ENCODE measurements at places on chromosomes 16 and 17.

DNA sequence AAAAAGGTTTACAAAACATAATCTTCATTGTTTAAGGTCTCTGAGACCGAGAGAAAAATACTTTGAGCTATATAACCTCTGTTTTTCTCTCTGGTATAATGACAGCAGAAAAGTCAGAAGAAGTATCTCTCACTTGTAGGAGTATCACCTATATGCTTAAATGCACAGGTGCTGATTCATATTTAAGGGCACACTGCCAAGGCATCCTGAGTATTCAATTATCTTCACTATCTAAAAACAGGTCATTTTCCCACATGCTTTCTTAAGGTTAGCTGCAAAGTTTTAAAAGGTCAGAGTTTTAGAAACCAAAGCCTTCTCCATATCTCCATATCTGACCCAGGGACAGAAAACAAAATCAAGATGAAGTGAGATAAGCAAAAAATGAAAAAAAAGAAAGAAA, 99.3 kb upstream of the C17orf78 start:
- DNase-seq, result no peak

GRCh38 chr17:14780097-14780651, 479.3 kb downstream of the HS3ST3B1 start:
- DNase-seq, result no peak

- DNase-seq, result no peak
Measured at GRCh38 chr16:57537581-57538234, 1.3 kb upstream of the CCDC102A start.

DNA sequence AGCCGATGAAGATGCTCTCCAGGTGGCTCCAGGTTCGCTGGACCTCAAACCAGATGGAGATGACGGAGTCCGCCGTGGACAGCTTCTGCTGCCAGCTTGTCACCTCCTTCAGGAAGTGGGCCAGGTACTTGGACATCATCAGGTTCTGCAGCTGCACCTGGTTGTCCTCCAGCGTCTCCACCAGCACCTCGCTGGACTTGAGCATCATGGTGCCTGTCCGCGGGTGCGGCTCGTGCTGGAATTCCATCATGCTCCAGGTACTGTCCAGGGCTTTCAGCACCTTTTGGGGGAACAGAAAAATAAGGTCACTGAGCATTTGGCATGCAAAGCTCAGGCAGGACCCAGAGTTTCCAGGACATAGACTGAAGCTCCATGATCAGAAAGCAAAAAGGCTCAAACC, 69.7 kb downstream of the DNAH17 start:
- DNase-seq, result no peak

DNA sequence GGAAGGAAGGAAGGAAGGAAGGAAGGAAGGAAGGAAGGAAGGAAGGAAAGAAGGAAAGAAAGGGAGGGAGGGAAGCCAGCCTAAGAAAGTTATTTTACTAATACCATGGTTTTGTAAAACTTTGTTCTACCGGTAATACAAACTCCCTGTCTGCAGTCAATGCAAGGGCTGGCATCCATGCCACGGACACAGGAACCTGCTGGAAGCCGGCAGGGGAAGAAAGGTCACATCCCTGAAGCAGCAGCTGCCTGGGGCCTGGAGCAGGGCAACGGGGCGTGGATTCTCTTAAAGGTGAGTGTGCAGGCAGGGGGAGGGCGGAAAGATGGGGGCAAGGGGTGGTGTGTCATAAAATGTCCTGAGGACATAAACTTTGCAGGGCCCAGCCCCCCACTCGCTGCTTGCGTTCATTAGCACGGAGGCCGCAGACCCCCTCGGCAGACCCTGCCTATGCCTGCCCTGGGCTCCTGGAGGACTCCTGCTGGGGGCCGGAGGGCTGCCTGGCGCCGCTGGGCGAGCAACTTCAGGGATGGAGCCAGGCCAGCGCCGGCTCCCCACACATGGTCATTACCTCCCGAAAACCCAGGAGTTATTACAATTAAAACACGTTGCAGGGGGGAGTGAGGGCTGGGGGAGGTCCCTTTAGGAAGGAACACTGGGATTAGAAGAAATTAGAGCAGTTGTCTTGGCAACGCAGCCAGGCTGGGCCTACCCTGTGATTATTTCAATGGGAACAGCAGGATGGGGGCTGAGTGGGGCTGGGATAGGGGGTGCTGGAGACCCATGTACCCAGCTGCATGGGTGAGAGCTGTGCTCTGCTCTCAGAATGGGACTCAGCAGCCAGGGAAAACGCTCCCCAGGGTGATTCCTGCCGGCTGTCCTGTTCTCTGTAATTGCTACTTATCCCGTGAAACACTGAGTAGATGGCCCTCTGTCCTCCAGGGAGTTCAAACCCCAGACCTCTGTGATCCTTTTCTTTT, 257.9 kb downstream of the SOX9 start:
- no peak for DNase-seq

- DNase-seq, result no peak
Measured at GRCh38 chr16:14035092-14035491, 36.0 kb upstream of the MRTFB start.

- DNase-seq, result no peak
Measured at GRCh38 chr17:51860954-51861561, 297.5 kb downstream of the CA10 start.

DNA sequence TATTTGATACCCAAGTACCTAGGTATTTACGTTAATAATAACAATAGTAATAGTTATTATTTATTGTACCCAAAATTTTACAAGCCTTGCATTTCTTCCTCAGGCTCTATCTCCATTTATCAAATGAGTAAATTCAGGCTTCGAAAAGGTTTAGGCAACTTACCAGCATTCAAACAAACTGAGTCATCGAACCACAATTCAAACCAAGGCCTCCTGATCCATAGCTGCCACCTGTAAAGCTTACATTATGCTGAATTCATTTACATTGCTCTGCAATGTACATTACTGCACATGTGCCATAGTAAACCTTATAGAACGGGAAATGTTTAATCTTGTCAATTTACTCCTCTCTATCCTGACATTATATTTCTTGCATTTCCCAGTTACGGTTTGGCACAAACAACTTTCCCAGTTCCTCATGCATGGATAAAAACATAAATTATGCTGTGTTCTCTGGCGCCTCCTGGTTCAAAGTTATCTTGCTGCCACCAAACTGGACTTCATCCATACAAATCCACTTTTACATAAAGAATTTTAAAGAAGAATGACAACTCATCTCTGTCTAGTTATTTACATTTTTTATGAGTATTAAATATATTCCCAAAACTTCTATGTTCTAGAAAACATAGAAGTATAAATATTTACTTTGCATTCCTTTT, 360.6 kb upstream of the SOX9 start:
- DNase-seq, result no peak

- no peak for DNase-seq
Measured at GRCh38 chr17:45871718-45872117, 22.6 kb upstream of the MAPT start.

GRCh38 chr17:78266771-78267170, 35.3 kb downstream of the TMEM235 start:
- no peak for DNase-seq

DNA sequence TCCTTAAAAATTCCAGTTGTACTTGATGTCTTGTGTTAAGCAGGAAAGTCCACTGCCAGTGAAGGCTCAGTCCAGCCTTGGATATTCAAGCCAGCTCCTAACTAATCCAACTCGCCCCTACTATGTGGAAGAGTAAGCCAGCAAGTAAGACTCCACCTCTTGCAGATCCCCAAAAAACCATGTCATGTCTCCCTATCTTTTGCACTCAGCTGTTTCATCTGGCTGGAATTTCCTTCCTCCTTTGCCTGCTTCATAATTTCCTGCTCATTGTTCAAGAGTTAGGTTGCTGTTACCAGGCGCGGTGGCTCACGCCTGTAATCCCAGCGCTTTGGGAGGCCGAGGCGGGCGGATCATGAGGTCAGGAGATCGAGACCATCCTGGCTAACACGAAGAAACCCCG, 37.8 kb downstream of the RBBP6 start:
- no peak for DNase-seq

GRCh38 chr17:68356949-68357455, 65.7 kb downstream of the ARSG start:
- no peak for DNase-seq

DNA sequence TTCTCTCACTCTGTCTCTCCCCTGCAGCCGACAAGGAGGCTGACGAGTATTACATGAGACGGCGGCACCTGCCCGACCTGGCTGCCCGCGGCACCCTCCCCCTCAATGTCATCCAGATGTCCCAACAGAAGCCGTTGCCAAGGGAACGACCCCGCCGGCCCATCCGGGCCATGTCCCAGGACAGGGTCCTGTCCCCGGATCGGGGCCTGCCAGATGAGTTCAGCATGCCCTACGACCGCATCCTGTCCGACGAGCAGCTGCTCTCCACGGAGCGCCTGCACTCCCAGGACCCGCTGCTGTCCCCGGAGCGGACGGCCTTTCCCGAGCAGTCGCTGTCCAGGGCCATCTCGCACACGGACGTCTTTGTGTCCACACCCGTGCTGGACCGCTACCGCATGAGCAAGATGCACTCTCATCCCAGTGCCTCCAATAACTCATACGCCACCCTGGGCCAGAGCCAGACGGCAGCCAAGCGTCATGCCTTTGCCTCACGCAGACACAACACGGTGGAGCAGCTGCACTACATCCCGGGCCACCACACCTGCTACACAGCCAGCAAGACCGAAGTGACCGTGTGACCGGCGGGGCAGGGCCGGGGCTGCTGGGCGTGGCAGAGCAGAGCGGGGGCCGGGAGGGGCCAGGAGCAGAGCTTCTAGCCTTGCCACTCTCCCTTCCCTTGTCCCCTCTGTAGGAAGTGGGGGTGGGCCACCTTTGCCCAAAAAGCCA, 40.4 kb upstream of the DNAH9 start:
- DNase-seq, result no peak

GRCh38 chr17:57999496-58000017, 7.5 kb downstream of the SRSF1 start:
- no peak for DNase-seq

- no peak for DNase-seq
Measured at GRCh38 chr17:78105551-78105950, 23.0 kb downstream of the TMC6 start.

DNA sequence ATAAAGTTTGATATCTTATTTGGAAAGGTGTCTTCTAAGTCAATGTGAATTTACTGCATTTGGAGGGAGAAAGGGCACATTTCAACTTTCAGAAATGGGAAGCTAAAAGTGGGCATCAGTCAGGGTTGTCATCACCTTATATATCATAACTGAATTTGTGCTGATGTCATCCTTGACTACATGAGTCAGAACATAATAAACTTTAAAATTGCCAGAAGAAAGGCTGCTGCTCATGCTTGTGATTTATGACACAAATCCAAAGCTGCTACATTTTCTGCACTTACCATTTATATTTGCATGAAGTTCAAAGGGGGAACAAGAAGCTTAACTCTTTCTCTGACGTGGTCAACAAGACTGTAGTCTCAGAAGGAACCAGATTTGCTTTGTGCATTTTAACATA, 196.6 kb downstream of the UTP18 start:
- no peak for DNase-seq

- DNase-seq, result no peak
Measured at GRCh38 chr17:4443476-4443875, 9.7 kb downstream of the SPNS3 start.

DNA sequence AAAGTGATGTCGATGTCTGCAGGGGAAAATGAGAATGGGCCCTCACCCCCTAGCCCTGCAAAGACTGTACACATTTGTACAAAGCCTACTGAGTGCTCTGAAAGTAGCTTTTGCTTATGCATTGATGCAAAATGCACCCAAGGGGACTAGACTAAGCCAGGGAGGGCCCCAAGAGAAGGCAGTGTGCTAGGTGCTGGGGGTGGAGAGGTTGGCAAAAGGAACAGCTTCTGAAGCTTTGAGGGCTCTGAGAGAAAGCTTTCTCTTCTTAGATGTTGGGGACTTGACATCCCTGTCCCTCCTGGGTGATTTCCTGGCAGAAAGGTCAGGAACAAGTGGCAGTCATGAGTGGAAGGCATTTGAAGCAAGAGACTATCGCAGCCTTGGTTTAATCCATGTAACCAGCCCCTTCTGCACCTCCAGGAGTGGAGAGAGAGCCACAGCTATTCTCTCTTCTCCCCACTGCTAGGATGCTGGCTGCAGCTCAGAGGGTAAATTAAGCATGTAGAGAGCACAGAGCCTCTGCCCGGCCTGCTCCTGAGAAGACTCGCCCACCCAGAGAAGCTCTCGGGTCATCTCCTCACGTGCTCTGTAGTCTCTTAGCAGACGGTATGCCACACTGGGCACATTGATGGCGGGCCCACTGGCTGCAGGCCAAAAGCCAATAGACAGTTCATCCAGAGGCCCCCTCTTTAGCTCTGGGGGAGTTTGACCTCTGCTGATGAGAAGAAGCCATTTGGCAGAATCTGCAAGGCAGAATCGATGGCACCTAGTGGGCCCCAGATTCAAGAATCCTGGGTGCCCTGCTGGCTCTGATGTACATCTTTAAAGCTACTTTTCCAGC, 221.4 kb downstream of the MSI2 start:
- DNase-seq, result no peak

DNA sequence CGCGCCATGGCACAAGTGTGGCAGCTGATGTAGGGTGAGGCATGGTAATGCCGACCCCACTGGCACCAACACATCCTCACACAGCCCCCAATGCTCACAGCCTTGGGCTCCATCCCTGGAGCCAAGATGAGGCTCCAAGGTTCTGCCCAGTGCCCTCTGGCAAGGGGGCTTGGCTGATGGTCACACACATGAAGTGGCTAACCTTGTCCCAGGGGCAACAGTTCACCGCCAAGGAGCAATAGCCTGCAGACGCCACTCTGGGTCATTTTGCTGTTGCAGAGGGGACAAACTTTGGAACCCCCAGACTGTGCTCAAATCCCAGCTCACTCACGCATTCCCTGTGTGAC, 26.8 kb downstream of the TNFRSF13B start:
- no peak for DNase-seq

DNA sequence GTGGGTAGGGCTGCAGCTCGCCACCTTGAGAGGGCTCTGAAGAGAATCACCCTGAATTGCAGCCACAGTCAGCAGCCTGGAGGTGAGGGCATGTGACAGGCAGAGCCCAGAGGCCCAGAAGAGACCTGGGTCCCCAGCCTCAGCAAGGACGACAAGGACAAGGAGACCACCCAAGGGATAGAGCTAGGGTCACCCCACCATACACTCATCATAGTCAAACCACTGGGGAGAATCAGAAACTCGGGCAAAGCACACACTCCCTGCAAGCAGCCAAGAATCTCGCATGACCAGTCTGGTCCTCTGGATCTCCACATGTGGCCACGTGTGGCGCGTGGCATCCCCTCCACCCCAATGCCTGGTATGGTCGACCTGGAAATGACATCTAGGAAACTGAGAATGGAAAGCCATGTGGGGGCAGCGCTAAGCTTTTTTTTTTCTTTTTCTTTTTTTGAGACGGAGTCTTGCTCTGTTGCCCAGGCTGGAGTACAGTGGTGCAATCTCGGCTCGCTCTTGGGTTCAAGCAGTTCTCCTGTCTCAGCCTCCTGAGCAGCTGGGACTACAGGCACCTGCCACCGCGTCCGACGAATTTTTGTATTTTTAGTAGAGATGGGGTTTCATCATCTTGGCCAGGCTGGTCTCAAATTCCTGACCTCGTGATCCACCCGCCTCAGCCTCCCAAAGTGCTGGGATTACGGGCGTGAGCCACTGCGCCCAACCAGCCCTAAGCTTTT, 4.6 kb upstream of the SPHK1 start:
- DNase-seq, result no peak

- DNase-seq, result no peak
Measured at GRCh38 chr16:86220561-86220960, 289.8 kb upstream of the FOXF1 start.
